ENCODE measurements at places on chromosomes 11 and 22. TPM values are rescaled to one million over a fixed set of nuclear protein-coding genes. Genes with fewer than 3 reads are reported as not detected.

DNA sequence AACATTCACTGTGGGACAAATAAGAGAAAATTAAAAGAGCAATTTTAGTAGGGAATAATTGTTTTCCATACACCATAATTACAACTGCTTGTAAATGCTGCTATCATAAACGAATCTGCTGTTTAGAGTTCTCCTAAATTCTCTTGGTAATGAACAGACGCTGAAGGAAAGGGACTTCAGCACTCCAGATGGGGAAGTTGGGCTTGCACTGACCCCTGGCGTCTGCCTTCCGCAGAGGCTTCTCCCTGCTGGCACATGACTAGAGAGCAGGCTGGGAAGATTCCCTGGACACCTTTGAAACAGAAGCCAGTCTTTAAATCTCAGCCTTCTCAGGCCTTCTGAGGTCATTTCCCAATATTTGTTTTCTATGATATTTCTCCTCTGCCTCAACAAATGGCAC is 84.1 kb downstream of the NXPE2 start:
- peak; percentile 68 for DNase-seq

DNA sequence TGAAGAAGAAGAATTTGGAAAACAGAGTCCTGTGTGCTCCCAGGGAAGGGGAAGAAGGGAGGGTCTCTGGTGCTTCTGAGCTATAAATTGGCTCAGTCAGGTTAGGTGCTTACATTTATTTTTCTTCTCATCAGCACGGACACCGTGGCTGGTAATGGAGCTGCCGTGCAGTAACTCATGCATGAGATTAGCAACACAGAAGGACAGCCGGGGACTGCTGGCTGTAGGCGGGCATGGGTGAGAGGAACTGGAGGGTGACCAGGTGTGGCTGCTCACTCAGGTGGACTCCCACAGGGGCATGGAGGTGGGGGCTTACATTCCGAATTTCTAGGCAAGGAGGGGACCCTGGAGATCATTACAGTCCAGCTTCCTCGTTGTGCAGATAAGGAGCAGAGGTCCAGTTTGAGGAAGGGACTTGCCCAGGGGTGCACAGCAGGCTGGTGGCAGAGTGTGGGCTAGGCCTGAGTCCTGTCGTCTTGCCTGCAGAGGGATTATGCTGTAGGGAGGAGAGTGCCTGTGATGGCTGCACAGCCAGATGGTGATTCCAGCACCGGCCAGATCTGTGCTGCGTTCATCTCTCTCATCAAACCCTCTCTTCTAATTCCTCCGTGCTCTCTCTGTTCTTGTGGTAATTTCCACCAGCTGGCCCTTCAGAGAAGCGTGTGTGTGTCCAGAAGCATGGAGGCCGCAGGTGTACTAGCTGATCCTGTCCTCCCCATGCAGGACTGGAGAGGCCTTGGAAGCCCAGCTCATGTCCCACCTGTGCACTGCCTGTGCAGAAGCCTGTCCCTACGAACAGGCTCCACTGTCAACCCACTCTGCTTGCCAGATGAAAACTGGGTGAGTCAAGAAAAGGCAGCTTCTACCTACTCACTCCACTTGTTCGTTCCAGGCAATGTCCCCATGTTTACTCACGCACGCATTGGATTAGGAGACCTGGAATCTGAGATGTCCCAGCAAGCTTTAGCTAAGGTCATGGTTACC is 78.9 kb downstream of the NTM start:
- no peak for DNase-seq

- DNase-seq, result no peak
These were observed 12.7 kb upstream of the CD44 start for GRCh38 chr11:35126000-35126878.

GRCh38 chr11:8759634-8760033 is 77.0 kb downstream of the RPL27A start:
- DNase-seq, result no peak

- no peak for DNase-seq
These were observed 48.5 kb downstream of the CACNA1I start for GRCh38 chr22:39618996-39619530.

The TRIM51 gene
- total RNA-seq, result not detected

The FOSL1 gene
- total RNA-seq, result 54.0 TPM

The OR8G5 gene
- not detected for total RNA-seq

The C11orf91 gene
- not detected for total RNA-seq
